ENCODE measurements at places on chromosomes 2 and 18. TPM values are rescaled to one million over a fixed set of nuclear protein-coding genes. Genes with fewer than 3 reads are reported as not detected.

DNA sequence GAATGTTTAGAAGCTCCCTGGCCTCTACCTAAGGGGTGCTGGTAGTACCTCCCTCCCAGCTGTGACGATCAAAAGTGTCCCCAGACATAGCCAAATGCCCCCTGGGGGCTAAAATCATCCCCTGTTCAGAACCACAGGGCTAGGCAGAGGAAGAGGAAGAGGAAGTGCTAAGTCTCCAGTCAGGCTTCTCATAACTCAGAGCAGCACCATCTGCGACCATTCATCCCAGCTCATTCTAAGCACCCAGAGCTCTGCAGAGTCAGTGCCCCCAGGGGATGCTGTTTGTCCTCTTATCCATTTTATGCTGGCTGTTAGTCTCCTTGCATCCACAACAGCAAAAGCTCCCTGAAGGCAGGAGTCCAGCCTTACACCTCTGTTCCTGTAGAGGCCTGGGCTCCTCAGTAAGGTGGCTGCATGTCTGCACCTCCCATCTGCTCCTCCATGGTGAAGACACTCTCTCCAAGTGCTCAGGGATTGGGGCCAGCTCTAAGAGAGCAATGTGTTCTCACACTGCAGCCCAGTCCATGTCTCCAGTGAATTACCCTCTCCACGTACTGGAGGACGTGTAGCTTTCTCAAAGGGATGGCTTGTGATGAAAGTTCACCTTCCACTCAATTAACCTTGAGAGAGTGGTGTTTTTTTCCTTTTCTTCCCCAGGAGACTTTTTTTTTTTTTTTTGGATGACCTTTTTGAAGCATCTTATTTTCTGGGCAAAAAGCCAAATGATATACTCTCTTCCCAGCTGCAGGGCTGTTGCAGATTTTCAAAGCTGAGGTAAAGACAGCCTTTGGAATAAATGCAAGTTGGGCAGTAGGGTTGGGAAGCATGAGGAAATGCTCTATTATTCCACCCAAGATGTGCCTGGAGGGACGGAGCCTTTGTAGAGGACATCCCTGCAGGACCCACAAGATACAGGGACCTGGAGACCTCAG lies 158.9 kb upstream of the SLC14A2 start:
- DNase-seq = no peak

- no peak for DNase-seq
Observed at GRCh38 chr2:30675758-30676157, 131.5 kb downstream of the CAPN13 start.

The ASIC4 gene
- 0.11 TPM for polyA plus RNA-seq

The CYTIP gene
- polyA plus RNA-seq = 2.1 TPM

The ALPG gene
- not detected for polyA plus RNA-seq

- DNase-seq = no peak
Observed at GRCh38 chr2:179141206-179141605, 91.3 kb upstream of the CCDC141 start.

- DNase-seq = no peak
Observed at GRCh38 chr18:32208023-32208422, 18.2 kb downstream of the MEP1B start.

DNA sequence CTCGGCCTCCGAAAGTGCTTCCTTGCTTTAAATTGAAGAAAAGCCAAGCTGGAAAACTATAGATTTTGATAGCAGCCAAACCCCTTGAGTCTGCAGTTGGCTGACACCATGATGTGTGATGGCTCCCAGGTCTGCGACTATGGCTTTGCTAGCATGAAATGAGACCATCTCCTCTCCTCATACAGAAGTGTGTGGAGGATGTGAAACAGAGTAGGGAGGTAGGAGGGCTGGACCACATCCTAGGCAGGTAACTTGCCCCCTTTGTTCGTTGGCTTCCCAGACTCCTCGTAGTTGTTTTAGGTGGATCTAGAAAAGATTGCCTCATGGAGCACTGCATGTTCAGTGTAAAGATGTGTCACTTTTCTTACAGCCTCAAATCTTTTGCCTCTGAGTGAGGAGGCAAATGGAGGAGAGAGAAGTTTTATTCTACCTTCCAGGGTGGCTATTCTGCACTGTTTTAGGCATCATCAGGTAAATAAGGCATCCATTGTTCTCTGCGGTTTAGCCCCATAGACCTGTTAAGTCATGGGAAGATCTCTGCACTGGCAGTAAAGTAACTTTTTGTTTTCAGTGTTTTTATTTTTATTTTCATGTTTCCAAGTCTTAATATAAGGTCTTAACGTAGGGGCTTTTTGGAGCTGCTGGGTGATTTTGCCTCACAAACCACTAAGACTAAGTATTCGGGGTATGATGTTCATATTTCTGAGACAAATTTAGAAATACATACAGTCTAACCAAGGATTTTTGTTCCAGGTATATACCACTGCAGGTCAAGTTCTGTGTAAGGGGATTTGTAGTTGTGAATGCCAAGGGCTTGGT lies 40.1 kb downstream of the MGAT5 start:
- no peak for DNase-seq

GRCh38 chr2:143675021-143675420 lies 545.8 kb downstream of the ARHGAP15 start:
- DNase-seq = no peak

The DSC2 gene
- 47.6 TPM for polyA plus RNA-seq

The GPR35 gene
- 1.2 TPM for polyA plus RNA-seq

The STK16 gene
- 44.4 TPM for polyA plus RNA-seq

The D2HGDH gene
- polyA plus RNA-seq = 27.5 TPM

DNA sequence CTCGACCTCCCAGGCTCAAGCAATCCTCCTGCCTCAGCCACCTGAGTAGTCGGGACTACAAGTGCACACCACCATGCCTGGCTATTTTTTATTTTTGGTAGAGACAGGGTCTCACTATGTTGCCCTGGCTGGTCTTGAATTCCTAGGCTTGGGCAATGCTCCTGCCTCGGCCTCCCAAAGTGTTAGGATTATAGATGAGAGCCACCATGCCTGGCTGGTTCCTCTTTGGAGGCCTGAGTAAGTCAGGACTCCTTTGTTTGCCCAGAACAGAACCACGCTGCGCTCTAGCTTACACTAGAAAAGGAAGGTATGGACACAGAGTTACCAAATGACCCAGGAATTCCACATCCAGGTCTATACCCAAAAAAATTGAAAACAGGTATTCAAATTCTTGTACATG lies 135.9 kb upstream of the SLC1A4 start:
- no peak for DNase-seq

DNA sequence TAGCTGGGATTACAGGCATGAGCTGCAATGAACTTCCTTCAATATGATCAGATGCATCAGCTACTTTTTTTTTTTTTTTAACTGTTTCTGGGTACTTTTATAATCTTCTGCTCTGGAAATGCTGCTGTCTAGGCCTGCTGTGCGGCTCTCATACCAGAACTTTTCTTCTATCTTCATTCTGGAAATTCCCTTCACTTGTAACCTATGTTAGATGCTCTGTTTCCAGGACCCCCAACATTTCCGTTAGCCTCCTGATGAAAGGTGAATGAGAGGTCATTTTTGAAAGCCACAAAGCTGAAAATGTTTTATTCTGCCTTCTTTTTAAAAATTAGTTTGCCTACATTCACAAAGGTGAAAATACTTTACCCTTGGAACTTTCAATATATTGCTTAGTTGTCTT lies 8.6 kb downstream of the AGFG1 start:
- DNase-seq = no peak

GRCh38 chr2:191806396-191806795 lies 40.5 kb downstream of the CAVIN2 start:
- no peak for DNase-seq

The PDE6D gene
- 28.2 TPM for polyA plus RNA-seq

The PPP3R1 gene
- 62.8 TPM for polyA plus RNA-seq

The REG3G gene
- not detected for polyA plus RNA-seq

GRCh38 chr2:115190459-115190858 lies 748.0 kb downstream of the DPP10 start:
- no peak for DNase-seq

GRCh38 chr2:220703279-220703678 lies 868.8 kb downstream of the EPHA4 start:
- DNase-seq = no peak

The SFT2D3 gene
- polyA plus RNA-seq = not detected

The ACMSD gene
- 49.3 TPM for polyA plus RNA-seq

The IL36RN gene
- polyA plus RNA-seq = not detected

DNA sequence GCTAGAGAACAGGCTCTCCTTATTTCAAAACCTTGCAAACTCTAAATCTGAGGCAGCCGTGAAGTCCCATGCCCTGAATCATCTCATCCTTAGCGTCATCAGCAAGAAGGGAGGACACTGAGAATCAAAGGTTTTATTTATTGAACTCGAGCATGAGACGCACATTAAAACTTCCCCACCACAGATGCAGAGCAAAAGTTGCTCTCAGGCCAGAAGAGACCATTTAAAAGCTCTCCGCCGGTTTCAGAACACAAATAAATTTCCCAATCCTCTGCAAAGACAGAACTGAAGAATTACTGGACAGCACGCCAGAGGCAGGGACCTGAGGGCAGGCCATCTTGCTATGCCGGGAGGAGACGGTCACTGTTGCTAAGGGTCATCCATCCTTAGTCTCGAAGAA lies 1.3 kb downstream of the AMMECR1L start:
- no peak for DNase-seq
